Cortex of kidney (tissue), 1 donor: ENCODE measurements at places on chromosomes 1 and 21.

GRCh38 chr1:97139512-97139911, 417.9 kb downstream of the PTBP2 start:
- DNase-seq = no peak

- no peak for DNase-seq
Observed at GRCh38 chr21:42974832-42975820, 764 bp downstream of the PKNOX1 start.

GRCh38 chr1:240491156-240491555, 120.8 kb downstream of the GREM2 start:
- DNase-seq = no peak

GRCh38 chr1:205432116-205432515, 10.3 kb upstream of the LEMD1 start:
- DNase-seq = no peak

DNA sequence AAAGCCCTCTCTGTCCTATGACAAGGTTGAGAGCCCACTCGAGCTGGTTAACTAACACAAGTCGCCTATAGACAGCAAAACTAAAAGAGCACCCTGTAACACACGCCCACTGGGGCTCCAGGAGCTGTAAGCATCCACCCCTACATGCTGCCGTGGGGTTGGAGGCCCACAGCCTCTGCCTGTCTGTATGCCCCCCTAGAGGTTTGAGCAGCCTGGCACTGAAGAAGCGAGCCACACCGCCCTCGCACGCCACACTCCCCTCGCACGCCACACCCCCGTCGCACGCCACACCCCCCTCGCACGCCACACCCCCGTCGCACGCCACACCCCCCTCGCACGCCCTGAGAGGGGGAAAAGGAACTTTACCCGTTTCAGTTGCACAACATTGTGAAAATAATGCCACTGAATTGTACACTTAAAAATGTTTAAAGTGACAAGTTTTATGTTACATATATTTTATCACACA, 13.2 kb upstream of the HMGCL start:
- no peak for DNase-seq

DNA sequence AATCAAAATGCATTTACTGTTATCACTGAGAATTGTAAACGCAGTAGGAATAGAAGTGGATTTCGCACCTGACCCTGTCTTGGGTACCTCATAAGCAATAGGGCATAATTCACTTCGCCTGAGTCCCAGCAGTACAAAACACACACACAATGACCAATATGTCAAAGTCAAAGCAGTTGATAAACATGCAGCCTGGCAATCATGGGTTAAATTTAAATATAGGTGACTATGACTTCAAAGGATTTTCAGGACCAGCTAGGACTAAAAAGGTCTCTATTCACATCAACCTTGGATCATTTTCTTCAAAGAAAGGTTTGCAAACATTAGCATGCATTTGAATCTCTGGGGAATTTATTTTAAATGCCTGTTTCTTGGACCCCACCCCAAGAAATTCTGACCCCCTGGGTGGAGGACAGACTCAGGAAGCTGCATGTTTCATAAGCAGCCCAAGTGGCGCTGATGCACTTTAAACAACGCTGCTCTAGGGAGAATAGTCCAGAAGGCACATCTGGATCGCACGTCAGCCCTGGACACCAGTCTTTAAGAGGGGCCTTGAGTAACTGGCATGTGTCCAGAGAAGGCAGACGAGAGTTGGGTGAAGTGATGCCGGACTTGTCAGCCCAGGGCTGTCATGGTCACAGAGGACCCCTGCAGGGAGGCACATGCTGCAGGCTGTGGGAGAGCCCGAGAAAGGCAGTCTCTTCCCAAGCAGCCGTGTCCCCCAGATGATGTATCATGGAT, 55.7 kb upstream of the EFHD2 start:
- no peak for DNase-seq

DNA sequence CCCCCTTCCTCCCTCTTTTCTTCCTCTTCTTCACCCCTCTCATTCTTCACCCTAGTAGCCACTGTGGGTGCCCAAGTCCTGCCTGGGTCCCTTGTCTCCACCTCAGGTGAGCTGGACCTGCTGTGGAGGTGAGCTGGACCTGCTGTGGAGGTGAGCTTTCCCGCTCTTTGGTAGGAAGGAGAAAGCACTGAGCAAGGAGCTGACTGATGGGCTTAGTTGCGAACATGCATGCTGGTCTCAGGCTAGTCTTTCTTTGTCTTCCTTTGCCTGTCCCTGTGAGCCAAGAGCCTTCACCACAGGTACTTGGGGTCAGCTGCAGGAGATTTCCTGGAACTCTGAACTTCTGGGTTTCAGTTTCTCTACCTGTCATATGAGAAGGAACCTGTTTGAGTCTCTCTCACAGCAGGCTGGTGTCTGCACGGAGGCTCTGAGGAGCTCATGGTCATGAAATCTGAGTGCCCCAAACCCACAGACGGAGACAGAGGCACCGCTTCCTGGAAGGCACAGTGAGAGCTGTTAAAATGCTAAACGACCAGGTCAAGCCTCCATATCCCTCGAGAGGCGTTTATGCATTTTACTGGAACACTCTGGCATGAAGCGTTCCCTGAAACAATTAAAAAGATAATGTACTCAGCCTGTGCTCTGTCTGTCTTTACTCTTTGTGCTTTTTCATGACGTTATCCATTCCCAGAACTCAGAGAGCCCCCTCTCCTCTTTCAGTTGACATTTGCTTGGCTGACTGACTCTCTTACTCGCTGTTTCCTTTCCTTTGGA, 69.5 kb downstream of the RHOU start:
- no peak for DNase-seq

DNA sequence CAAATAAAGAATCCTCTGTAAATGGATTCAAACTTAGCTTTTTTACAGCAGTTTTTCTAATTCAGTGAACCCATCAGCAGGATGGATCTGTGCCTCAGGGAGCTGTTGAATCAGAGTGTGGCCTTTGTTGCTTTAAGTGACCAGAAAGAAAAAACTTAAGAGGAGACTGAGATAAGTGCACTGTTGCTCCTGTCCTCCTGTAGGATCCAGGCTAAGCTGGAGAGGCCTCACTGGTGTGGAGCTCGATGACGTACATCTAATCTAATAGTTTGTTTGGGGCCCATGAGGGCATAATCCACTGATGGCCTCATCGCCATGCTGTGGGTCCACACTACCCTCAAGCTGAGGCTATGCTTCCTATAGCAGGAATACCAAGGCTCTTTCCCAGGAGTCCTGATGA, 10.6 kb downstream of the DIP2A start:
- DNase-seq = no peak

- DNase-seq = no peak
Observed at GRCh38 chr1:183263886-183264602, 78.0 kb downstream of the LAMC2 start.

DNA sequence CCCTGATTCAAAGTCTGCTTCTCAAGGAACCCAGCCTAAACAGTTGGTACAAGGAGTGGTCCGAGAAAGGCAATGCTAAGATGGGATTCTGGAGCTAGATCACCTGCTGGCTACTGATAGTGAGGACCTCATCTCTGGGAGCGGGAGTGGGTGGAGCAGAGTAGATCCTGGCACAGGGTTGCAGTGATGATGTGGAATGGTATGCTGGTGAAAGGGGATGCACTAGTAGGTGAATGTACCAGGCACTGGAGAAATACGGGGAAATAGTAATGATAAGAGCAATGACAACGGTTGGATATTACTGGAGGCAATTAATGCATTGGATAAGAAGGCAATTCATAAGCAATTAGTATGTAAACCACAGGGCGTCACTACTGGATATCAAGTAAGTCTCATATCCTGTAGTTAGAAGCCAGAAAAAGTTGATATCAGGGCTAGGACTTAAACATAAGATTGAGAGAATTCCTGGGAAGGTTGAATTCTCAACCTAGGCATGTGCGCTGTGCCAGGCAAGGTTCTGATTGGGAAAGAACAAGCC, 169.2 kb upstream of the LMO4 start:
- no peak for DNase-seq

- no peak for DNase-seq
Observed at GRCh38 chr1:84277343-84278059, 24.0 kb upstream of the SAMD13 start.

DNA sequence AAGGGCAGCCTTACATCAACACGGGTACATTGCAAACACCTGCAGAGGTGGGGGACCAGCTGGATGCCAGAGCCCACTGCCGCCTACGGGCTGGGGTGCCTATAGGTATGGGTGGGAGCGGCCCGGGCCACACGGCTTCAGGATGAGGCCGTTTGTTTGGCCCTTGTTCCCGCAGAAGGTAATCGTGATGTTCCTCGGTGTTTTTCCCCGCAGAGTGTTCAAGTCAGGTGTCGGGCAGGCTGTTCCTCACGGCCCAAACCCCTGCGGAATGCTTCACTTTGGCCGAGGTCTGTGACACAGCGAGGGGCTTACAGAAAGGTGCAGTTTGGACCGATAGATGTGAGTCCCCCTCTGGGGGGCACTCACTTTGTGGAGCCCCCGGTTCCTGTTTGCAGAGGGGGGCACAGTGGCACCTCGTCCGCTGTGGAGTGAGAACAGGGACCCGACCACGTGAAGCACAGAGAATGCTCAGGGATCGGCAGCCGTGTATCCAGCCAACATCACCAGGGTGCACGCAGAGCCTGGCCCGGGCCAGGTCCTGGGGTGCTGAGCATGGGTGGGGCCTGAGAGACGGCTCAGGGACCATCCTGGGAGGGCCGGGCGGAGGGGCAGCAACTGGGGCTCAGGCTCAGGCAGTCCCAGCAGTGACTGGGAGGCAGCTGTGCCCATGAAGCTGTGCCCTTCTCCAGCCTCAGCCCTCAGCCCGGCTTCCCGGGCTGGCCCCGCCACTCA, 453 bp upstream of the TTLL10 start:
- no peak for DNase-seq

DNA sequence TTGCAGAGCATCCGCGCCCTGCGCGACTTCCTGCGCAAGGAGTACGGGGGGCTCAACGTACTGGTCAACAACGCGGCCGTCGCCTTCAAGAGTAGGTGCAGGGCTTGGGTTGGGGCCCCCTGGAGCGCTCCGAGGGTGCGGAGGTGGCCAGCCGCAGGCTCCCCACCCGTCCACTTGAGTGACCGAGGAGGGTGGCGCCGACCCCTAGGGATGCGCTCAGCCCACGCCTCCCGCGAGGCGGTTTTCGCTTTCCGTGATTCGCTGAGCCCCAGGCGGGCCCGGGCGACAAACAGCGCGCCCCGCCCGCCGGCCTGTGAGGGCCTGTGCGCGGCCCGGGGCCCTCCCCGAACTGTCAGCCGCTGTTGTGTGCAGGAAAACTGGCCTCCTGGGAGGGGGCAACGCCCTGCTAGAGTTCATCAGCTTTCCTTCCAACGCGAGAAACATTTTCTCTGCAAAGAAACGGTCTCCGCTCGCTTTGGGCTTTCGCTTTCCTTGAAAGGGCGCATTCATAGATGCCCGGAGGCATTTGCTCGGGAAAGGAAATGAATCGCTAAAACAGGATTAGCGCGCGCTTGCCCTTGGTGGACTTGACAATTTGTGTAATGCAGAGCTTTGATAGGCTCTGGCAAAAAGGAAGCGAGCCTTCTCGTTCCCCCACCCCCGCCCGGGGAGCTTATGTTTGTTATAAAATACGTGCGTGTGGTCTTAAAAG, 668 bp downstream of the CBR3 start:
- no peak for DNase-seq

GRCh38 chr1:3914331-3914851, 14.3 kb upstream of the C1orf174 start:
- no peak for DNase-seq

GRCh38 chr1:29344336-29344735, 108.0 kb downstream of the PTPRU start:
- DNase-seq = no peak

GRCh38 chr1:55015731-55016620, 17.2 kb downstream of the BSND start:
- no peak for DNase-seq

DNA sequence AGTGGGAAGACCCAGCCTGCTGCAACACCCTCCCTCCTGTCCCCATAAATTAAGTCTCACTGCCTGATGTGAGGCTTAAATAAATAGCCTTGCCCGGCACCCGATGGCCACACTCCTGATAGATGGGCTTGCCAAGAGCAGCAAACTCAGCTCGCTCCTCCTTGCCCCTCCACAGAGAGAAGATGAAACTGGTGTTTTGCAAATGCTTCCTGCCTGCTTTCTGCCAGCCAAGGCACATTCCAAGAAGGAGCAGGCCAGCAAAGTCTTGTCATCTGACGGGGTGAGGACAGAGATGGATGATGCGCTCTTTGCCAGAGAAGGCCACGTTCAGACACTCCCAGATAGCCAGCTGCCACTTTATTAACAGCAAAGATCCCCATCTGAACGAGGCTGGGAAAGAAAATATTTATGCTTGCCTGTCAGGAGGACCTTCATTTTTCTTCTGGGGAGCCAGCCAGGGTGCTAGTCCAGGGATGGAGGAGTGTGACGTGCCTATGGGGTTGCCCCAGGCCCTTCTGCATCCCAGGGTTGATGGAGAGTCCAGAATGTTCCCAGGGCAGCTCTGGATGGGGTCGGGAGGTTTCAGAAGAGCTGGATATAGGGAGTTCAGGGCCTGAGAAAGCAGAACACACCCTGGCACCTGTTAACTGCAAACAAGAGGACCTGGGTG, 265.4 kb downstream of the FOXD2 start:
- no peak for DNase-seq

DNA sequence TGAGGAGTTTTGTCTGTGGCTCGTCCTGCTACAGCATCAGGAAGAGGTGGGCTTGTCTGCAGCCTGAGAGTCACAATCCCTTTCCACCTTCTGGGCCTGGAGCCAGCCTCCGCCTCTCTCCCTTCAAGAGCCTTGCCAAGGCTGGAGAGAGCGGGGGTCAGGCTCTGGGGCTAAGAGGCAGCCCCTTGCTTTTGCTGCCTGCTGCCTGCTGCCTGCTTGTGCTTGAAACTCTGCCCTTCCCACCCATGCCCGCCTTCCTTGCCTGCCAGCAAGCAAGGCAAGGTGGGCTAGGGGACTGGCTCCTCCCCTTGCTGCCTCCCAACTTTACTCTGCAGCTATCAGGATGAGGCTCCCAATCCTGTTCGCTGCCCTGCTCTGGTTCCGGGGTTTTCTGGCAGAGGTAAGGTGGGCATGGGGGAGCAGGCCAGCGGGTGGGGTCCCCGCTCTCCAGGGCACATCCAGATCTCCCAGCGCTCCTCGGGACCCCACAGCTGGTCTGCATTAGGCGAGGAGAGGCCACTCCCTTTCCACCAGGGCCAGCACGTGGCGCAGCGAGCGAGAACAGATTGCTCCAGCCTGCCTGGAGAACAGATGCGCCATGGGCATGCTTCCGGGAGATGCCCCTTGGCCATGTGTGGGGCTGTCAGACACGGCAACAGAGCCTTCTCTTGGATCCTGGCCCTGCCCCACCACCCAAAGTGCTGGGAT, 7.5 kb upstream of the PTPN7 start:
- no peak for DNase-seq
